NCI-H748 treated with DMSO at 0.1 percent for 48 hours (cell line): ENCODE measurements at places on chromosomes 7 and 10.

DNA sequence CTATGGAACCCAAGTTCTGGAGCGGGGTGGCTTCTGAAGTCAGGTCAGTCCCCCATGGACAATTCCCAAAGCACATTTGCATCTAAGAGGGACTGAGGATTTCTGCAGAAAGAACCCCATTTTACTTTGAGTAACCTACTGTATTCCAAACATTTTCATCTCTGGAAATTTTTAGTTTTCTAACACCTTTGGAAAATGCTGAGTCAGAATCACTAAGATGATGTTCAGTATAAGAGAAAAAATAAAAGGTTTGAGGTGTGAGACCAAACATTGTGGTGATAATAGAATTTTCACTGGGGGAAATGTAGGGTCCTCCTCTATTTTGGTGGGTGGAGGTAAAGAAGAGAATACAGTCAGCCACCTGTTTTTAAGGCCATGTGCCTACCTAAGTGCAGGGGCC, 227.1 kb downstream of the LRMDA start:
- no peak for DNase-seq

DNA sequence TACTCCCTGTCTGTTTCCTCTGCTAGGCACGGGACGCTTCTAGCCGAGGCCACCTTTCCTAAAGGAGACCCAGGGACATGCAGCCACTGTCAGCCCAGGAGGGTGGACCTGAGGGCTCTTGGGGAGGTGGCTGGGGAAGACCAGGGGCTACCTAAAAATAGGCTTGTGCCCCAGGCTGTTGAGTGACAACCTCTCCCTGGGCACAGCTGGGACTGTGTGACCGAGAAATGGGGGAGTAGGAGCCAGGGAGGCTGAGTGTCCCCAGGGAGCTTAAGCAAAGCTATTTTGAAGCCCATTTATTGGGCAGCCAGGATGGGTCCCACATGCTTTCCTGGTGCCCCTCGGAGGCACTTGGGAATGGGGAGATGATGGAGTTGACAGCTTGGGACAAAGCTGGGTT, 63.8 kb downstream of the CALML3 start:
- no peak for DNase-seq

DNA sequence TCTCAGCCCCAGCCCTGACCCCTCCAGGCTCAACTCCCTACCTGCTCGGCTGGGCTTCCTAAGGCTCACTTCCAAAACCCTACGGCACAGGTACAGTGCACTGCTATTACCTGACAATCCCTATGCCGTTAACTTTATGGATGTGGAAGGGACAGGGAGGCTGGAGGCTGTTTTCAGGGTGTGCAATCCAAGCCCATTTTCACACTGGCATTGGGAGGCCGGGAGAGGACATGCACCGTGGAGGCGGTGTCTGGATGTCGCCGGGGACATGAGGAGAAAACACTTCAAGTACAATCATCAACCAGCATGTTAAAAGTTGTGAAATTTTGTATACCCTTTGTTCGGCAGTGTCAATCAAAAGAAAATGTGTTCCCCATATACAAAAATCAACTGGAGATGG, 80.1 kb downstream of the MAD1L1 start:
- no peak for DNase-seq

DNA sequence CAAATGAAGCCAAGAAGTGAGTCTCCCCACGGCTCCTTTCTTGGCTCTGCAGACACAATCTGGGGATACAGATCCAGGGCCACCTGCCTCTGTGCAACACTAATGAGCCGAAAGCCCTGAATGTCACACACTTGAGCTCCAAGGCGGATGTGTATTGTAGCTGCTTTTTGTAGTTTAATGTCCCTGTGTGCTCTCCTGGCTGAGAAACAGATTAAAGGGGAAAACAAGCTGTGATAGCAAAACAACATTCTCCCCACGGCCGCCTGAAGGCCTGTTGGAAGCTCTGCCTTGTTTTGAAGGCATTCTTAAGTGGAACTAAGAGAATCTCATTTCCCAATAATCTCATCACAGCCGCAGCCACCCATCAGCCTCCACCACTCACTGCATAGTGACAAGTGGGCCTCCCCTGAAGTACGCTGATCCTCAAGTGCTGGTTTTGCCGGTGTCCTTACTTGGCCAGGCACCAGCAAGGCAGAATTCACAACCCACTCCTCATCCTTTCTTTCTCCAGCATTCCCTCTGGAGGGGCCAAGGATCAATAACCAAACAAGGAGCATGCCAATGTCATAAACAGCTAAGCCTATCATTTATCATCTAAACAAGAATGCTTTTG, 44.4 kb upstream of the AMPH start:
- peak; percentile 18 for DNase-seq

DNA sequence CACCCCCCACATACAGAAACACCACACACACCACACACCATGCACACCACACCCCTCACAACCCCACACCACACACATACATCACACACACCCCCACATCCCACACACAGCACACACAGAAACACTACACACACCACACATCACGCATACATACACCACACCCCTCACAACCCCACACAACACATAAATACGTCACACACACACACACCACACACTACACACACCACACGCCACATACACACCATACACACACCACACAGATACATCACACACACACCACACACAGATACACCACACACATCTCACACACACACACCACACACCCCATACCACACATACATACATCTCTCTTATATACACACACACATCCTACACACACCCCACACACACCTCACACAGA, 126.2 kb downstream of the ANLN start:
- DNase-seq = no peak

GRCh38 chr10:35391153-35391953, 55.0 kb downstream of the CCNY start:
- DNase-seq = no peak

DNA sequence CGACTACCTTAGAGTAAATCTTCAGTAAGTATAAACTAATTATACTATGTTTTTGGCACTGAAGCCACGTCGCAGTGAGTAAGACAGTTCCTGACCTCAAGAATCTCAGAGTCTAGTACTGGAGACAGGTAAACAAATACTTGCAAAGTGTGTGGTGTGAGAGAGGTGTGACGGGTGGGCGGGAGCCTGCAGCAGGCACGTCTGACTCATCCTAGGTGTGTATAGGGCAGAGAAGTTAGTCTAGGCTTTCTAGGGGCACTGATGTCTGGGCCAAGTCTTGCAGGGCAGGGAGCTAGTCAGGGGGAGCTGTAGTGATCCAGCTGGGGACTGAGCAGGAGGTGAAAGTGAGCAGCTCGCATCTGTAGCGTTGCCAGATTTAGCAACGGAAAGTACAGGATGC, 35.9 kb upstream of the SFTPD start:
- DNase-seq = no peak

DNA sequence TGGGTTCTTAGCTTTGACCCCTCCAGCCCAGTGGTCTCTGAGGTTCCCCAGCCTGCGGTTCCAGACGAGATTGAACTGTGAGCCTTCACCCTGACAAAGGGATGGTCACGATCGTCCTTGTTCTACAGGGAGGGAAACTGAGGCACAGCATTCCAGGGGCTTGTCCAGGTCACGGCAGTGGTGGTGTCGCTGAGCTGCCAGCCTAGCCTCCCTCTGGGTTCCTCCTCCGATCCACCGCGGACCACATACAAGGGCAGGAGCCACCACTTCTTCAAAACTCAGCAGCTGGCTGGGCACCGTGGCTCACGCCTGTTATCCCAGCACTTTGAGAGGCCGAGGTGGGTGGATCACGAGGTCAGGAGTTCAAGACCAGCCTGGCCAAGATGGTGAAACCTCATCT, 35.8 kb downstream of the ELFN1 start:
- DNase-seq = no peak

- DNase-seq = no peak
Observed at GRCh38 chr10:71276873-71277272, 42.2 kb upstream of the SLC29A3 start.

GRCh38 chr7:100568896-100569844, 4.5 kb downstream of the SAP25 start:
- DNase-seq = peak; percentile 33

DNA sequence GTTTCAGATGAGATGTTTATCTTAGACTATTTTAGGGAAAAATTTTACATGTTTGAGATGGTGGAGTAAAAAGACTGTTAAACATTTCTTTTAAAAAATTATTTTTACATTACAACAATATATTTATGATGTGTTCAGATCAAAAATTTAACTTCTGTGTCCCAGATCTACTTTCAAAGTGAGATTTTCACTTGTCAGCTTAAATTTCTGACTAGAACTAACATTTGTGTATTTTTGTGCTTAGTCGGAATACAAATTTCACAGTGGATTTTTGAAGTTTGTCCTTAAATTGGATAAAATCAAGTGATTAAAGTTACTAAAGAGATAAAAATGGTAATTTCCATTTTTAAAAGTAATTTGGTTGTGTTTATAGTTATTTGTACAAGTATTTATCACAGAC, 24.9 kb downstream of the TMEM106B start:
- DNase-seq = no peak

- DNase-seq = no peak
Observed at GRCh38 chr10:130814610-130815009, 496.9 kb downstream of the TCERG1L start.

GRCh38 chr10:43978091-43978490, 329.4 kb upstream of the ZNF32 start:
- no peak for DNase-seq

DNA sequence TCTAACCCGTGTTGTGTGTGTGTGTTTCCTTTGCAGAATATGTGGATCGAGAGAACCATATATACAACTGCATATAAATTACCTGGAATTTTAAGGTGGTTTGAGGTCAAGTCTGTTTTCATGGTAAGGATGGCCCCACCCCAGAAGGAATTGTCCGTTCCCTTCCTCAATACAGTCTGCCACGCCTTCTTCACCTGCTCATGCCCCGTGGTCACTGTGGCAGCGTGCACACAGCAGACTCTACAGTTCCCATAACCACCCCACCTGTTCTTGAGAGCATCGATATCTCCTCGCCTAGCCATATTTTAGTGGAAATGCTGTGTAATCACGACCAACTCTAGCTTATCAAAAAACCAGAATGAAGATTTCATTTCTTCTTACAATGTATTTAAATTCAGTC, 134.0 kb upstream of the NPS start:
- no peak for DNase-seq

- no peak for DNase-seq
Observed at GRCh38 chr10:92829786-92830377, 18.4 kb upstream of the EXOC6 start.

DNA sequence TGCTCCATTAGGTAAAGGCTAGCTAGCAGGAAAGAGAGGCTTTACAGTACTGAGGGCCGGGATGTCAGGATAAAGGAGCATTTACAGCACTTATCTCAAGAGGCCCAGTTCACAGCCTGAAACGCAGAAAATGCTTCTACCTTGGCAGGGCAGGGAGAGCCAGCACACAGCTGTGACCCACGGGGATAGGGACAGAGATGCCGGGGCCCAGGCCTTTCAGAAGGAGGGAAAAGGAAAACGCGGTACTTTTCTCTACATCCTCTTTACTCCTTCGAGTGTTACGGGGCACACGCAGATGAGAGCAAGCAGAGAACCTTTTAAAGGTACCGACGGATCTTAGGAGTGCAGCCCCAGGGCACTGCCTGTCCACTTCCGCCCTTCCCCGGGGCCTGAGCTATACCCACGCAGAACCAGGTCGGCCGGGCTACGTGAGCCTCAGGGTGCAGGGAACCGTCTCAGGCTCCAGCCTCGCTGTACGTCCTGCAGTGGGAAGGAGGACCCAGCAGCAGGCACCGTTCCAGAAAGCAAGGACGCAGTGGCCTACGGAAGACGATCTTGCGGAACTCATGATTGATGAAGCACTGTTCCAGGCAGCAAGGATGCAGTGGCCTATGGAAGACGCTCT, 232.3 kb downstream of the ELFN1 start:
- DNase-seq = no peak

- DNase-seq = no peak
Observed at GRCh38 chr10:71534568-71535194, 138.0 kb downstream of the CDH23 start.

DNA sequence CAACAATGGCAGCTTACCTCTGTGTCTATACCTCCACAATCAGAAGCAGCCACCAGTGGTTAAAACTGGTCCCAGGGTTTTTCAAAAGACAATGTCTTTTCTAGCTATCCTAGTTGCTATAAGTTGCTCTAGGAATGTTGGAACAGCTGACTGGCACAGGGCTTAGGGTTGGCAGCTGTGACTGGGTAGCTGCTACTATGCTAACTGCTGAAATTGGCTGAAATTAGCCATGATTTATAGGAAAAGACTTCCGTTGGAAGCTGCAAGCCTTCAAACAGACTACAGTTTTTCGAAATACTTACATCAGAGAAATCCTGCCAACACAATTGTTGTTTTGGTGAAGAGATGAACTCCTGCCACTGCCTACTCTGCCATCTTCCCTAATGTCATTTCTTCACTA, 102.3 kb downstream of the MKX start:
- DNase-seq = no peak

DNA sequence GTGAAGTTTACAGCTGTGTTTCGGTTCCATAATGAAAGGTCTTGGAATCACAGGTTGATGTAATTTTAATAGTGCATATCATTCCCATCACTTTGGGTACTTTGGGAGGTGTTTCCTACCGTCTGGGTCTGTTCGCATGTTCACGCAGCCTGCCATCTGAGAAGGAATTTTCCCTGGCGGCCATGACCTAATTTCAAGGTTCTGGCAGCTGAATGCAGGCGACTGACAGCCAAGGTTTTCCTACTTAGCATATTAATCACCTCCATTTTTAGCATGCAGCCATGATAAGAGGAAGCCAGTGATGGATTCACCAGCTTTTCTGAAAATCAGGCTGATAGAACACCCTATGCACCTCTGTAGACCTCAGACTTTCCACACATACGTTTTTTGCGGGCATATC, 319.1 kb upstream of the TMEM229A start:
- no peak for DNase-seq

GRCh38 chr7:23863209-23863787, 153.3 kb downstream of the STK31 start:
- DNase-seq = peak; percentile 65

DNA sequence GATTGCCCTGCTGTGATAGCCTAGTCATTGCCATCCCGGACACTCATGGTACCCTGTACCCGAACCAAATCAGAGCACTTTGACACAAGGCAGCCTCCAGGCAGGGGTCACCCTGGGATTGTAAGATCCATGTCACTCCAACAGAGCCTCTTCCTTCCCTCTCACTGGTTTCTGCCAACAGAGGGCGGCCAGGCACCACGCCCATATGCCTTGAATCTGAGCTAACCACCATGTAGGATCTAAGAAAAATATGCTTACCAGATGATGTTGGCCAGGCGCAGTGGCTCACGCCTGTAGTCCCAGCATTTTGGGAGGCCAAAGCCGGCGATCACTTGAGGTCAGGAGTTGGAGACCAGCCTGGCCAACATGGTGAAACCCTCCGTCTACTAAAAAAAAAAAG, 389.2 kb upstream of the KLF6 start:
- no peak for DNase-seq

DNA sequence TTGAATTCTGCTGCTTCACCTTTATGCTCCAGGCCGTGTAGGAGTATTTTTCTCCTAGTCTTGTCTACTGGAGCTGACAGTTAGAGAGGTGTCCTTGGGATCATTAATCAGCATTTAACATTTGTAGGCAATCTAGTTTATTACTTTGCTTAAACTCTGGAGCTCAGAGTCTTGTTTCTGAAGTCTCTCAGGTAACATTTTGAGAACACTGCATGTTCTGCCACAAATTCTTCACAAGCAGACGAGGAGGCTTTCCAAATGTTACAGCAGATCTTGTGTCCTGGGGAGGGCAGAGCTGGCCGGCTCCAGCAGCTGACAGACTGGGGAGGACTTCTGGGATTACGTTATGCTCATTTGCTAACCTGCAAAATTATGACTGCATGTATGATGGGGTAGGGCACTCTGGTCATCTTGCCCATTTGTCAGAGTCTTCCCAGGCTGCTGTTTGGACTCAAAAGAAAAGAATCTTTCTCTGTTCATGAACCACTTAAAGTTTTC, 50.5 kb downstream of the GALNT17 start:
- no peak for DNase-seq

GRCh38 chr7:37333075-37333474, 115.6 kb downstream of the ELMO1 start:
- no peak for DNase-seq
